Stimulated activated CD8-positive, alpha-beta memory T cell treated with anti-CD3 and anti-CD28 coated beads, Interleukin-7, amount 100 ng/mL, for 24 hours (primary cell): ENCODE measurements at places on chromosomes 1 and 21.

GRCh38 chr1:168114845-168115244 is 21.9 kb downstream of the GPR161 start:
- DNase-seq = no peak

DNA sequence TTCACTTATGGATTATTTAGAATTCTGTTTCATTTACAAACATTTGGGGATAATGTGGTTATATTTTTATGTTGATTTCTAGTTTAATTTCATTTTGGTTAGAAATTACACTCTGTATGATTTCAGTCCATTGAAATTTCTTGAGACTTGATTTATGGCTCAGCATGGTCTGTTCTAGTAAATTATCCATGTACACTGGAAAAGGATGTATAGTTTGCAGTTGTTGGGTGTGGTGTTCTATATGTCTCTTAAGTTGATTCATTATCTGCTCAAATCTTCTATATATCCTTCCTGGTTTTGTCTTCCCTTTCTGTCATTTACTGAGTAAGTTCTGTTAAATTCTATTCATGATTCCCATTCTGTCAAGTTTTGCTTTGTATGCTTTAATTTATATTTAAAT is 52.3 kb downstream of the RAP1A start:
- DNase-seq = no peak

- no peak for DNase-seq
Measured at GRCh38 chr1:212600980-212601379, 7.6 kb upstream of the ATF3 start.

GRCh38 chr1:233367057-233367803 is 39.7 kb downstream of the MAP3K21 start:
- DNase-seq = no peak

DNA sequence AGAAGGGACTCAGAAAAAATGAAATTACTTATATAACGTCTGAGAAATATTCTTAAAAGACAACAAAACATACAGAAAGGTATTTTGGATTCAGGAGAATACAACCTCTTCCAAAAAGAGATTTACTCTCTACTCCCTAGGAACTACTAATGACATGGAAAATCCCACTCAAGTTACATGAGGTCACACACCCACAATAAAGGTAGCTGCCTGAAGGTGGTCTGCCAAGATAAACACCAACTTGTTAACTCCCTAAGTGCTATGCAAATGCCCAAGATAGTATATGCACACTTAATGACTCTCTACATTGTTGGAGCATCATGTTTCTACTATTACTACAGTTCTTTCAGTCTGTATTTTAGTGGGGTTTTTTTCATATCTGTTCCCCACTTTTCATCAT is 26.5 kb downstream of the RERE start:
- no peak for DNase-seq

- no peak for DNase-seq
Measured at GRCh38 chr1:67285780-67286488, 21.7 kb upstream of the IL12RB2 start.

- DNase-seq = no peak
Measured at GRCh38 chr1:96488777-96489176, 232.8 kb upstream of the PTBP2 start.

GRCh38 chr1:156508205-156508954 is 7.8 kb upstream of the MEF2D start:
- no peak for DNase-seq

GRCh38 chr1:154352581-154353459 is 27.5 kb downstream of the ATP8B2 start:
- DNase-seq = no peak

GRCh38 chr1:17531682-17532487 is 7.6 kb upstream of the ARHGEF10L start:
- DNase-seq = no peak

- no peak for DNase-seq
Measured at GRCh38 chr1:221631556-221631955, 110.3 kb downstream of the DUSP10 start.

GRCh38 chr1:111417755-111418154 is 9.8 kb downstream of the OVGP1 start:
- no peak for DNase-seq

DNA sequence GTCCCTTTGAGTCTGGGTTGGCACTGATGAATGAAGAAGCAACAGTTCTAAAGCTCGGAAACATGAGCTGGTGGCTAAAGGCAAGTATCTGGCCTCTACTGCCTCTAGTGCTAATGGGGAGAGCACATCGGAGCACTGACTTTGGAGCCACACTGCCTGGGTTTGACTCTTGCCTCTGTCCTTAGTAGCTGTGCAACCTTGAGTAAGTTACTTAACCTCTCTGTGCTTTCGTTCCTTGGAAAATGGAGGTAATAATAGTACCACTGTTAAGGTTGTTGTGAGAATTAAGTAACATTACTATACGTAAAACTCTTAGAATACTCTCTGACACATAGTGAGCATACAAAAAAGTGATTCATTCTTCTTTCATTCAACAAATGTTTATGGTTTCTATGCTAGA is 211.2 kb downstream of the ATG4C start:
- no peak for DNase-seq

DNA sequence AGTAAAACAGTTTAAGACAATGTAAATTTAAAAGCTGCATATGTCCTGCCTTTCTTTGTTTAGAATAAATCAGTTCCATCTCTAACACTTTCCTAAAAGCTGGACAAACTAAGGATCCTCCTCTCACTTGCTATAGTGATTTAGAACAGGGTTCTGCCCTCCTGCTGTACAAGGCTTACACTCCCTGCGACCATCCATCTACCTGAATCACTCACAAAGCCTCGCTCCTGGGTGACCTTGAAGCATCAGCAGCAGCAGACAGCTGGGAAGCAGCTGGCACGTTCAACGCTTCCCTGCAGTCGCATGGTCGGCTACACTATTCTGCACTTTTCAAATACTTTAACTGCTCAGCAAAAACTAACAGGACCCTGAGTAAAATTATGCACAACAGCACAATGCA is 128.0 kb downstream of the NTPCR start:
- no peak for DNase-seq

GRCh38 chr1:117089996-117090395 is 29.9 kb downstream of the TTF2 start:
- DNase-seq = no peak

- DNase-seq = no peak
Measured at GRCh38 chr1:157245823-157246222, 107.6 kb upstream of the ETV3 start.

DNA sequence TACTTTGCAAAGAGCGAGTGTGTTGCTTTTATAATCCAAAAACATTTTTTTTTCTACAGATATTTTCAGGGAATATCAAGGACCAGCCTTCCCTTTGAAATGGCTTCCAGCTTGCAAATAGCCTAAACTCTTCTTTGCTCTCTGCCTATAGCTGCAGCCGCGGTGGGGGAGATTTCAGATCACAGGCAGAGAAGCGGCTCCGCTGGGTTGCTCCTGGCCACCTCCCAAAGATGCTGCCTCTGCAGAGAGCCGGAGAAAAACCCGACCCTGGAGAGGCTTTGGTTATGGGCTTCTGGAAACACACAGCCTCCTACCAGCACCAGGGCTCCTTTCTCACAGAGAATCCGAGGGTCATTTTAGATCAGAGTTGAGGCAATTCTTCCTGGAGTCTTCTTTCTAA is 18.6 kb upstream of the PAX7 start:
- no peak for DNase-seq

GRCh38 chr1:67489643-67490042 is 59.4 kb upstream of the SERBP1 start:
- DNase-seq = no peak

- DNase-seq = no peak
Measured at GRCh38 chr1:7508052-7508933, 262.8 kb upstream of the VAMP3 start.

GRCh38 chr1:230641900-230642262 is 400 bp upstream of the COG2 start:
- DNase-seq = no peak

DNA sequence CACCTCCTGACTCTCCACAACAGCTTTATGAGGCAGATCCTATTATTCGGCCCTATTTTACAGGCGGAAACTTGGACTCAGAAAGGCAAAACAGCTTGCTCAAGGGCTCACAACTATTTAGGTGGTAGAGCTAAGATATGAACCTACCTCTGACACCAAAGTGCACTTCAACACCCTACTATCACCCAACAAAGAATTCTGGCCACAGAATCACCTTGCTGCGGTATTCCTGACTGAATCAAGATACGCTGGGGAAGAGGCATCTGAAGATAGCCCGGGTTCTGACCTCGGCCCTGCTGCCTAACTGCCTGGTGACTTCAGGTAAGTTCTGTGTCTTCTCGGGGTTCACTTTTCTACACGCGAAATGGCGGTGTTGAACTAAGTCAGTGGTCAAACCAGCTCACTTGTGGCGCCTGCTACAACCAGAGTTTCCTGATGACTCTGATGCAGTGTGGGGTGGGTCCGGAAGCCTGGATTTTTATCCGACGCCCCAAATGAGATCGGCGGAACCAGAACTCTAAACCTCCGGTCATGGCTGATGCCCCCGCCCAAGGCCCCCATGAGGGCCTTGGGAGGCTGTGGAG is 608 bp downstream of the PEF1 start:
- DNase-seq = no peak

- no peak for DNase-seq
Measured at GRCh38 chr1:156767879-156768604, 707 bp downstream of the PRCC start.

DNA sequence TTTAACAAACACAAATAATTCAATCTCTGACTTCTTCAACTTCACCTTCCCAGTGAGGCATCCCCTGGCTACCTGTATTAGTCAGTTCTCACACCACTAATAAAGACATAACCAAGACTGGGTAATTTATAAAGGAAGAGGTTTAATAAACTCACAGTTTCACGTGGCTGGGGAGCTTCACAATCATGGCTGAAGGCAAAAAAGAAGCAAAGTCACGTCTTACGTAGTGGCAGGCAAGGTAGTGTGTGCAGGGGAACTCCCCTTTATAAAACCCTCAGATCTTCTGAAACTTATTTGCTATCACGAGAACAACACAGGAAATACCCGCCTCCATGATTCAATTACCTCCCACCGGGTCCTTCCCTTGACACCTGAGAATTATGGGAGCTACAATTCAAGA is 478.5 kb downstream of the ADGRL2 start:
- DNase-seq = no peak

DNA sequence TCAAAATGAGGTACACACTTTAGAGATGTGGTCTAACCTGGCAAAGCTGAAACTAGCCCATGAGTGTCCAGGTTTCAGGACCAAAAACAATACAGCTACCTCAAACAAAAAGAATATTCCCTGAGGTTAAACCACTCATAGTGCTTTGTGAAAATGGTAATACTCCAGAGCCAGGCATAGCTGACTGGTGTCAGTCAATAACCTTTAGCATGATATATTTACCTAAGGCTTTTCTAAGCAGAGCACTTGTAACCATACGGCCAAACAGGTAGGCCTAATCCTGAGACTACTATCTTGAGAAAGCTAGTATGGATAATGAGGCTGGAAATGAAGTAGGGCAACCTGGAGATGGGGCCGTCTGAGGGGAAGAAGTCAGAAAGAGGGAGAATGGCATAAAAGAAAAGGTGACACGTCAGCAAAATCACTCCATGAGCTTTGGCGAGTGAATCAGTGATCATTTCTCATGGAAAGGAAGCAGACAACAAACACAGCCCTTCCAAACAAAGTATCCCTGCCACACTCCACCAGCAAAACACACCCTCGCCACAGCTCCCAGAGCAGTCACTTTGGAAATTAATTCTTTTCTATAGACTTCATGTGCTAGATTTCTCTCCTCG is 1.7 kb upstream of the LRRC52 start:
- DNase-seq = no peak

DNA sequence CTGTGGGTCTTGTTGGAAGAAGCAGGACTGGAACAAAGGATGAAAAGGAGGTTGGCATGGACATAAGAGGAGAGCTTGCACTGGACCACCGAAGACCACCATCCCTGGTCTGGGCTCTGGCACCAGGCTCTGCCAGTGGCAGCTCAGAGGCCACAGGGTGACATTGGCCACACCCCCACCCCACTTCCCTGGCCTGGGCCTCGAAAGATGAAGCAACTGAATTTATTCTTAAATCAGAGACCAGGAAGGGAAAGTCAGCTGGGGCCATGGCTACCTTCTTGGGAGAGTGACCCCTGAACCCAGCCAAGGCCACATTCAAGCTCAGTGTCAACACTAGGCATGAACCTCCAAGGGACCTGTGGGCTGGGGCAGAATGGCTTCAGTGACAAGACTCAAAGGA is 4.0 kb downstream of the KLHDC7A start:
- no peak for DNase-seq

DNA sequence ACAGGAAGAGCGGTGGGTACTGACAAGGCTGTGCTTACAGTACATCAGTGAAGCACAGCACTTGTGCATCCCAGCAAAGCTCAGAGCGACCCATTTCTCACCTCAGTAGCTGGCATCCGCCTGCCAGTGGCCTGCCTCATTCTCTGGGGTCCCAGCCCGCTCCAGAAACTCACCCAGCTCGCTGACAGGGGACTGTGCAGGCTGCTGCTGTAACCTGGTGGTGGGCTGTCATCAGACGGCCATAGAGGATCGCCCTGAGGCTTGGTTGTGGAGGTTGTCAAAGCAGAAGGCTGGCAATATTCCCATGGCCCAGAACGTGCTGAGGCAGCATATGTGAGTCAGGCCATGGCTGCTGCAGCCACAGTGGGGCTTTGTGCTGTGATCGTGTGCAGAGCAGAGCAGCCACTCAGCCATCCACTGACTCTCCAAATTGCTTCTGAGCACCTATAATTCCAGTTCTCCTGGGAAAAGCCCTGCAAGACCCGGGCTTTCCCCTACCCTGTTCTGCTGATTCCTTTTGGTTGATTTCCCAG is 13.6 kb upstream of the GPR137B start:
- no peak for DNase-seq

- DNase-seq = no peak
Measured at GRCh38 chr1:8739377-8739776, 78.1 kb downstream of the RERE start.

GRCh38 chr1:72062584-72062983 is 219.8 kb downstream of the NEGR1 start:
- DNase-seq = no peak

- DNase-seq = no peak
Measured at GRCh38 chr1:10663678-10664035, 132.8 kb downstream of the CASZ1 start.

- no peak for DNase-seq
Measured at GRCh38 chr1:87922885-87923284, 594.2 kb downstream of the LMO4 start.

GRCh38 chr1:226639631-226640061 is 91.1 kb downstream of the STUM start:
- no peak for DNase-seq
